Neuronal stem cell (in vitro differentiated cells): ENCODE measurements at places on chromosomes 5 and 9.

GRCh38 chr9:27352457-27353165, 55.7 kb upstream of the EQTN start:
- H3K36me3 ChIP-seq = no peaks in the 10 kb centered on the region
- no peak overlapping the region for H3K27ac ChIP-seq
- no peak overlapping the region for H3K4me3 ChIP-seq
- no peak for DNase-seq

DNA sequence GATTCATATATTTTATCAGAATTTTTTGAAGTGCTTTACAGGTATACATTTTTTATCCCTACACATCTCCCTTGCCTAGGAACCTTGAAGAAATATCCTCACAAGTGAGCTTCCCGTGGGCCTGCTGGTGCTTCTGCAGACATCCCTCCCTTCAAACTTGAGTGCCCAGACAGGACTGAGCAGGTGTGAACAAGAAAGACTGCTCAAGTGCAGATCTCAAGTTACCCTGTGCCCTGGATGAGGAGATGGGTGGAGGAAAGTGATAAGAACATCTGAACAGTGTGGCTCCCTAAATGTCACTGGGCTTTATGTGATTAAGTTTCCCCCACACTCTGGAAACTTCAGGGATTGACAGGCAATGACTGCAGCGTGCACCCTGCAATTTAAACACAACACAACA, 209.8 kb downstream of the TLE1 start:
- no peak overlapping the region for H3K27ac ChIP-seq
- no peaks in the 10 kb centered on the region for H3K27me3 ChIP-seq
- H3K4me1 ChIP-seq = peaks cover 2% of the 10 kb centered on the region
- no peak overlapping the region for H3K4me3 ChIP-seq
- no peak for DNase-seq

- H3K4me3 ChIP-seq = no peak overlapping the region
- no peak for DNase-seq
- H3K27ac ChIP-seq = peak overlapping the region; percentile 2
- no peaks in the 10 kb centered on the region for H3K36me3 ChIP-seq
- H3K27me3 ChIP-seq = no peaks in the 10 kb centered on the region
Measured at GRCh38 chr9:99488131-99489059, 266.3 kb downstream of the SEC61B start.

GRCh38 chr9:133783331-133783731, 45.2 kb upstream of the SARDH start:
- no peak overlapping the region for H3K4me3 ChIP-seq
- H3K36me3 ChIP-seq = peaks cover 29% of the 10 kb centered on the region
- no peak for DNase-seq
- peaks cover 3% of the 10 kb centered on the region for H3K4me1 ChIP-seq
- no peak overlapping the region for H3K27ac ChIP-seq

DNA sequence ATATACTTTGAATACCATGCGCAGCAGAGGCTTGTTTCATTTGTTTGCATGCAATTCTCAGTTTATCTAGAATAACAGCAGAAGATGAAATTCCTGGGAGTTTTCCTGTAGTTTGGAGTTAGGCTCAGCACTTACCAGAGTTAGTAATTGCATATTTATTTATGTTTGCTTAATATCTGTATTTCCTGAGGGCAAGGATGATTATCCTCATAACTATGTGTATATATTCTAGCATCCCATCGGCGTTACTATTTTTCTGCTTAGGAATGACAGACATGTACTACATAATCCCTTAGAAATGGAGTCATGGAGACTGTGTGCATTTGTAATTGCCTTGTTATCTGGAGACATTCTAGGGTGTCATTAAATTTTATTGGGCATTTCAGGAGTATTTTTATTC, 1184.8 kb downstream of the DTWD2 start:
- DNase-seq = no peak
- H3K27me3 ChIP-seq = no peaks in the 10 kb centered on the region
- H3K4me1 ChIP-seq = no peaks in the 10 kb centered on the region
- H3K27ac ChIP-seq = no peak overlapping the region
- no peaks in the 10 kb centered on the region for H3K36me3 ChIP-seq
- H3K4me3 ChIP-seq = no peak overlapping the region

GRCh38 chr9:22623236-22623635, 176.6 kb downstream of the DMRTA1 start:
- H3K36me3 ChIP-seq = no peaks in the 10 kb centered on the region
- H3K4me1 ChIP-seq = peaks cover 3% of the 10 kb centered on the region

- no peaks in the 10 kb centered on the region for H3K27me3 ChIP-seq
- H3K4me3 ChIP-seq = no peak overlapping the region
- peak; percentile 29 for DNase-seq
- H3K27ac ChIP-seq = peak overlapping the region; percentile 87
Measured at GRCh38 chr9:13513716-13514444, 234.4 kb upstream of the MPDZ start.

DNA sequence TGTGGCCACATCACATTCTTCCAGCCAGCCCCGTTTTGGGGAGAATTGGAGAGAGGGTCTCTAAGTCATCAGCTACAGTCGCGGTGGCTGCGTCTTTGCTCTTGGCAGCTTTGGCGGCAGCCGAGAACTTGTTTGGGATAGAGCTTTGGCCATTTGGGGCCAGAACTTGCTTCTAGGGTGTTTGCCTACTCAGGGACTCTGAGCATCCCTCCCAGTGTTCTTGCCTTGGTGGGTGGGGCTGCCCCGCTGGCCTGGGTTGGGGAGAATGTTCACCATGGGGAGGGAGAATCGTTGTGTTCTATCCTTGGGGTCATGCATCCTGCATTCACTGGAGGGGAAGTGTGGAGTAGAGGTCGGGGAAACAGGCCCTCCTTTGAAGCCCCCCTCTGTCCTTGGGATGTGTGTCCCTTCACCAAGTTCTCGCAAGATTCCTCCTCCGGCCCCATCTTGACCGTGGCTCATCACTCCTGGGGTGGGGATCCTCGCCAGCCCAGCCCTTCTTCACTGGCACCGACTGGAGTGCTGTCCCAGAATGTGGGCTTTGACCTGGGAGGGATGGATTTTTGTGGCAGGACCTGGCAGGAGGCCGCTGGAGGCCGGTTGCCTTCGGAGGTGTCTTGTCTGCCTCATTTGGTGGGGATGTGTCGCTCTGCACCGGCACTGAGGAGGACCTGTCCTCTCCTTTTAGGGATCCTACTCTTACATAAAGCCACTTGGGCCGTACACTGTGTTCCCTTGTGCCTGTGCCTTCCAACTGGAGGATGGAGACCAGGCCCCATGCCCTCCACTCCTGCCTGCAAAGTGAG, 3.5 kb downstream of the PHF2 start:
- no peak overlapping the region for H3K27ac ChIP-seq
- peaks cover 2% of the 10 kb centered on the region for H3K36me3 ChIP-seq
- no peak for DNase-seq

- H3K36me3 ChIP-seq = no peaks in the 10 kb centered on the region
- H3K4me1 ChIP-seq = no peaks in the 10 kb centered on the region
- H3K4me3 ChIP-seq = no peak overlapping the region
- H3K27ac ChIP-seq = no peak overlapping the region
- DNase-seq = no peak
Measured at GRCh38 chr5:73103870-73104299, 16.5 kb upstream of the TMEM171 start.

DNA sequence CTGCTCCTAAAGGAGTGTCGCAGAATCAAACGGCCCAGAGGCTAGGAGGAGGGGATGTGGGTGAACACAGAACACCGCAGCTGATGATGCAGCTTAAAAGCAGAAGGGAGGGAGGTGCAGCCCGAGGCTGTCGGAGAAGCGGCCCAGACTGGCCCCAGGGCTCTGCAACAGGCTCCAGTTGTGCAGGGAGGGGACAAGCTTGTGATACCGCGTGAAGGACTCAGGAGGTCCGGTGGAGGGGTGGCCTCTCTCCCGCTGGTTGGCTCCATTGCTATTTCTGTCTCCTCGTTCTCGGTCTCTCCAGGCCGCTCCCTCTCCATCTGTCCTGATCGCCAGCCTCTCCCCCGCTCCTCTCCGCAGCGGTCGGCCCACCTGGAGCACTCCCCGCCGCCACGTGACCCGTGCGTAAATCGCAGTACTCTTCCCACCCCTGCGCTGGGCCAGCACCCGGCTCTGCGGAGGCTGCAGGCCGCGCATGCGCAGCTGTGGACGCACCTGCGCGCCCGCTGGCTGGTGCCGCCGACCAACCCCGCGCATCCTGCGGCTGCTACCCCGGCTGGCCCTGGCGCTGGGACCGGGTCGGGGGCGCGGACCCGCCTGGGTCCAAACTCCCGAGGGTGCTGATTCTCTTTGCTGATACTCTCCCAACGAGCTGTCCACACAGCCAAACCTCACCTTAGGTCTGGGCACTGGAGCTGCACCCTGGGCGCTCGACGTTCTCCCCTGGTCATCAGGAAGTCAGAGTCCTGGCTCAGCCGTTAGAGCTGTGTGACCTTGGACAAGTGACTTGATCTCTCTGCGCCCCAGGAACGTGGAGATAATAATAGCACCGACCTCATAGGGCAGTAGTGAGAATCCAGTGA, 3.7 kb upstream of the STXBP1 start:
- peak; percentile 68 for DNase-seq
- H3K4me1 ChIP-seq = peaks cover 10% of the 10 kb centered on the region
- H3K36me3 ChIP-seq = no peaks in the 10 kb centered on the region
- H3K27me3 ChIP-seq = no peaks in the 10 kb centered on the region

DNA sequence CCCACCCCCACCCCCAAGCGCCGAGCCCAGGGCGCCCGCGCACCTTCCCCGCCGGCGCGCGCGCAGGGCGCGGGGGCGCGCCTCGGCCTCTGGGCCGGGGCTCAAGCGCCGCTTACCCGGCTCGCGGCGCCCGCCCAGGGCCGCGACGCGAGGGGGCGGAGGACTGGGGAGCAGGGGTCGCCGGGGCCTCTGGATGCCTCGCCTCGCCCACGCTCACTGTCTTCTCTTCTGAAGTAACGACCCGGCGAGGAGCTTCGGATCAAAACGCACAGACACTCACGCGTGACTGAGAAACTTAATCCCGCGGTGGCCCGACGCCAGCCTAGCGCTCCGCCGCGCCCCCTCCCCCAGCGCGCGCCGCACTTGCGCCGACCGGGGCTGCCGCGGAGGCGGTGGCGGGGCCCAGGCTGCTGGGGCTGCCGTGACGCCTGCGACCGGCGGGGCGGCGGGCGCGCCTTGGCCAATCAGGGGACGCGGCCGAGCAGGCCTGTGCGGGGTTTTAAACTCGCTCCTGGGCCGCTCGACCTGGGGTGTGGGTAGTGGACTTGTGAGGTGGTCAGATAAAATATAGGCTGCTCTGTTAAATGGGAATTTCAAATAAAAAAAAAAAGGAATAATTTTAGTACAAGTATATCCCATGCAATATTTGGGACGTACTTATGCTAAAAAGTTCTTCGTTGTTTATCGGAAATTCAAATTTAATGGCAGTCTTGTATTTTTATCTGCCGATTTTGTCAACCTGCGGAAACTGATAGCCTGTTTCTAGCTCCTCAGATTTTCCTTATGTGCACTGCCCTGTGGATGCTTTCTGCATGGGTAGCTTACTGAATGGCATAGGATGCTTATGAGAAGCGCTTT, at the start of gene MPDZ:
TSS of gene MPDZ (minus strand) at position 409 of the 858 bp plus-strand sequence. CDS start 29,377 bp downstream, outside the sequence.
- H3K27me3 ChIP-seq = no peaks in the 10 kb centered on the region
- DNase-seq = peak; percentile 70
- peak within 1 kb of the TSS; percentile 86 for H3K4me3 ChIP-seq
- H3K4me1 ChIP-seq = peaks cover 12% of the 10 kb centered on the region
- peaks cover 3% of the 10 kb centered on the region for H3K36me3 ChIP-seq

- peak overlapping the region; percentile 66 for H3K4me3 ChIP-seq
- peaks cover 16% of the 10 kb centered on the region for H3K4me1 ChIP-seq
- no peaks in the 10 kb centered on the region for H3K36me3 ChIP-seq
- no peak overlapping the region for H3K27ac ChIP-seq
- H3K27me3 ChIP-seq = peaks cover 85% of the 10 kb centered on the region
Measured at GRCh38 chr5:43039471-43040286, 440 bp downstream of the ANXA2R start.

GRCh38 chr9:127629468-127630081, 17.5 kb downstream of the STXBP1 start:
- DNase-seq = no peak
- H3K27me3 ChIP-seq = no peaks in the 10 kb centered on the region
- H3K4me3 ChIP-seq = no peak overlapping the region
- no peaks in the 10 kb centered on the region for H3K4me1 ChIP-seq
